ENCODE measurements at places on chromosomes 2 and 18. TPM values are rescaled to one million over a fixed set of nuclear protein-coding genes. Genes with fewer than 3 reads are reported as not detected.

PRPF40A gene
- 145 TPM for total RNA-seq

EVX2 gene
- not detected for total RNA-seq

ADGRF3 gene
- not detected for total RNA-seq

ITPRIPL1 gene
- 4.7 TPM for total RNA-seq

KHK gene
- 1.8 TPM for total RNA-seq

POTEI gene
- 0.13 TPM for total RNA-seq

LRRC30 gene
- not detected for total RNA-seq

SPC25 gene
- 28.1 TPM for total RNA-seq

NEU4 gene
- total RNA-seq: not detected

LAMA3 gene
- total RNA-seq: 16.0 TPM

Measured in MG63 (cell line).